ENCODE measurements at places on chromosomes 12 and 14.

- no peak for DNase-seq
These were observed 59.8 kb downstream of the ACTN1 start for GRCh38 chr14:68919129-68919927.

- peak; percentile 75 for DNase-seq
These were observed 9.9 kb downstream of the UBC start for GRCh38 chr12:124904306-124905098.

GRCh38 chr14:103734081-103734888 lies 18.7 kb downstream of the ZFYVE21 start:
- no peak for DNase-seq

DNA sequence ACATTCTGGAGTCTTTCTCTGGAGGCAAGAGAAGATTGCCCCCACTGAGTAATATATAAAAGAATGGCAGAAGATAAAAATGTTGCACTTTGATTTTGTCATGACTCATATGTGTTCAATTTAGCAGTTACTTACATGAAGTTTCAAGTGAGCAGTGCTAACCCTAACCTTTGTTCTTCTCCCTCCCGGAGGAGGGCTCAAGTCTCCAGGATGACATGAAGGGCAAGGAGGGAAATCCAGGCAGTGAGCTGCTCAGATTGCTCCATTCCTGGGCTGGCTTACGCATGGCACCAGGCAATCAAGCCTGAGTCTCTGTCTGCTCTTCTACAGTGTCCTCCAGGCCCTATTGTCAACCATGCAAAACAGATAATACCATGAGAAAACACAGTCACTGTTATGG lies 322.3 kb downstream of the DUSP6 start:
- no peak for DNase-seq

- no peak for DNase-seq
These were observed 70.9 kb upstream of the RERGL start for GRCh38 chr12:18160901-18161300.

DNA sequence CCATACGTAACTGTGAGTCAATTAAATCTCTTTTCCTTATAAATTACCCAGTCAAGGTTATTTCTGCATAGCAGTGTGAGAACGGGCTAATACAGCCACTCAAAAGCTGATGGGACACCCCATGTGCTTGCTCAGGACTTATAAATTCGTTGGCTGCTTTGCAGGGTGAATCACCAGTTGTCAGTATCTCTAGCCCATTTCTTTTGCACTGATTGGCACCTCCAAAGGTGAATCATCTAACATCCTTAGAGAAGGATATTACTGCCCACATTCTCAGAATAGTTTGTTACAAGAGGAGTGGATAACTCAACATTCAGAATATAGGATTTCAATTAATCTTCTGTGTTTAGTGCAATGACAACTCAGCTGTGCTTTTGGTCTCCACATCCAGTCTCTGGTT lies 601.5 kb downstream of the KCNH5 start:
- no peak for DNase-seq

DNA sequence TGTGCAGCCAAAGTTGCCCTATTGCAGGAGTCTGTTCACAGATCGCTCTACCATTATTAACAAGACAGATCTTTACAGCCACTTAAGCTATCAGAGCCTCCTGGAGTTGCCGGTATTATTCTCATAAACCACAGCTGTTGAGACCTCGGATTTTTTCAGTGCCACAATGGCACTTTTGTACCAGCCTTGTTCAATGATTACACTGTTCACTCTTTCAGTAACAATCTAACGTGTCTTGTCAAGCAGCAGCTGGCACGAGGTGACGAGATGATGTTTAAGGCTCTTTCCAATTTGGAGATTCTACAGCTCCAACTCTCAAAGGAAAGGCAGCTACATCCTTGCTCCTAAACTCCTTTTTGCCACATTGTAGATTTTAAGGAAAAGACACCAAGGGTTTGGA lies 30.7 kb downstream of the LRIG3 start:
- no peak for DNase-seq

DNA sequence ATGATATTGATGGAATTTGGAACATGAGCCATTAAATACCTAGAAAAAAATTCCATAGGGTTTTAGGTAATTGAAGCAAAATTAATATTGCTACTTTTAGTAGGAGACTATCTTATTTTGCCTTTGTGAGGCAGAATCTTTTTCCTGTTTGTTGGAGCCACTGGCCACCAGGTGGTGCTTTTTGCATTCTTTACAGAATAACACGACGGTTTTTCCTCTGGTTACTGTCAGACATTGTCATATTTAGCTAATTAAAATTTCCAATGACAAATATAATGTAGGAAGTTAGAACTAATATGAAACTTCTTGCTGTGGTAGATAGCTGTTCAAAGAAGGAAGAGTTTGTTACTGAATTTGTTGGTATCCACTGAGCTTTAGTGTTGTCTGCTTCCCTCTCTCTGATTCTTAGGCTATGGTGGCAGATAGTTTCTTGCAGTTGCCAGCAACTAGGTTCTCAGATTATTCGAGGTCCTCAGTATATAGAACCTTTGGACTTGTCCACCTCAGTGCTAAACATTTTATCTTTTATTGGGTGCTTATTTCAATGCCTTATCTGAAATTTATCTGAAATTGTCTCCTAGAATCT lies 25.7 kb downstream of the RAB21 start:
- no peak for DNase-seq

GRCh38 chr14:99506276-99506675 lies 25.1 kb downstream of the CCNK start:
- no peak for DNase-seq

- no peak for DNase-seq
These were observed 102.8 kb downstream of the ZNF664 start for GRCh38 chr12:124075841-124076240.

DNA sequence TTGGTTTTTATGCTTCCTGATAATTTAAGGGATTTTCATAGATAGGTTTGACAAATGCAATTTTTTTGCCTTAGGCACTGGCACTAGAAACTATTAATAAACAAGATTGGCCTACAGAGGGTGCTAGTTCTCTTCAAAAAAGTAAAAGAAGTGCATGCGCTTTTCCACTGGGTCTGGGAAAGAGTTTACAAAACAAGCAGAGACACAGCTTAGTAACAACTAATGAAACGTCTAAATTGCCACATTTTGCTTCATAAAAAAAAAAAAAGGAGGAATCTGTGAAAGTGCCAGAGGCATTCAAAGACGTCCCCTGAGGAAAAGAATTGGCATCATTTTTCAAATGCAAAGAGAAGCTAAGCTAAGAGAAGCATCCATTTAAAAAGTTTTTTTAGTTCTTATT lies 58.3 kb upstream of the EEA1 start:
- DNase-seq = peak; percentile 72

DNA sequence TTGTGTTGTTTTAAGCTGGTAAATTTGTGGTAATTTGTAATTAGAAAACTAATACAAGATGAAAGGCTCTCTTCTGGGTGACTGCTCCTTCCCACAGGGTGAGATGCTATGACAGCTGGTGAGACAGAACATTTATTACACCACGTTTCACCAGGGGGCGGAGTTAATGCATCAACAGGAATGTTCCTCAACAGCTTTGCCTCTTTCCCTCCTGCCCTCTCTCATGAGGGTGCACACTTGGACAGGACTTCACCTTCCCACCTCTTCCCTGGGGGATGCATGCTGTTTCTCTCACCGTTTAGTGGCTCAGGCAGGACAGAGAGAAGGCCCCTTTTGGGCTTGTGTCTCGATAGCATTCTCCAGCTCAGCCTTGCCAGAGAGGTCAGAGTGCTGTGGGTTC lies 13.4 kb upstream of the PPP1R1A start:
- no peak for DNase-seq

DNA sequence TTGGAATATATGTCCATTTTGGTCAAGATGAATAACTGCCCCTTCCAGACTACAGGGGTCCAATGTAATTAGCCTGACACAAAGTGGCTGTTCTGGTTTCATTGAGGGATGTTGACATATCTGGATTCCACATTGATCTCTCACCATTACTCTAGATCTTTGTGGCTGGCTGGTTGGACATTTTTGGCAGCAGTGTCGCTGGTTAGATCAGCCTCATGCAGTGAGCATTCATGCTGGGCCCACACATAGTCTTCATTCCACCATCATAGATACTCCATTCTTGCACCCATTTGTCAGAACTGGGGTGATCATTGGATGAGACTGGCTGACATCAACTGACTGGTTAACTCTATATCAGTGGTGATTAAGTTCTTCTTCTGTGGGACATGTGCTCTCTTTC lies 74.4 kb downstream of the MGST1 start:
- no peak for DNase-seq

- DNase-seq = peak; percentile 48
These were observed 263.2 kb upstream of the ATP2B1 start for GRCh38 chr12:89971880-89972279.

GRCh38 chr12:65493913-65494245 lies 215.4 kb downstream of the MSRB3 start:
- no peak for DNase-seq

- no peak for DNase-seq
These were observed 528.2 kb downstream of the MED13L start for GRCh38 chr12:115749071-115749841.
